Kasumi-1 (cell line): ENCODE measurements at places on chromosomes 6 and 20.

- DNase-seq, result no peak
These were observed 95.3 kb downstream of the FOXO3 start for GRCh38 chr6:108655806-108656651.

DNA sequence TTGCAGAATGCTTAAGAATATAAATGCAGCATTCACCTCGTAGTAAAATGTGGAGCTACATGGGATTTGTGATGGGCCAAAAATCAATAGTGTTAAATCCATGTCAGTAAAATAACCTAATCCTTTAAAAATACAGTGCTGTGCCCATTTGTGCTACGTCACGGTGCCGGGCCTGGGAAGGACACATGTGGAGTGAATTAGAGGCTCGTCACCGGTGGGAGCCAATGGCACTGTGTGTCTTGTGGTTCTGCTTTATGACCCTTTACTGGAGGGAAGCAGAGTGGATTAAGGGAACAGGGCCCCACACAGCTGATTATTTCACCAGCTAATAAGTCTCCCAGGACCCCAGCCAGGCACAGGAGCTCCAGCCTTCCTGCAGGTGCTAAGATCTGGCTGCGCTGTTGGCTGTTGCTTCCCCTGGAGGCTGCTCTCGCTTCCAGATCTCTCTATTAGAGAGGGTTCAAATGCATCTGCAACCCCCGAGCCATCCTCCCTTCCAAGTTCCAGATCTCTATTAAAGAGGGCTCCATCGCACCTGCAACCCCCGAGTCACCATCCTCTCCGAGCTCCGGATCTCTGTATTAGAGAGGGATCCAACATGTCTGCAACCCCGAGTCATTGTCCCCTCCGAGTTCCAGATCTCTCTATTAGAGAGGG is 405.8 kb downstream of the CDH4 start:
- DNase-seq, result no peak

DNA sequence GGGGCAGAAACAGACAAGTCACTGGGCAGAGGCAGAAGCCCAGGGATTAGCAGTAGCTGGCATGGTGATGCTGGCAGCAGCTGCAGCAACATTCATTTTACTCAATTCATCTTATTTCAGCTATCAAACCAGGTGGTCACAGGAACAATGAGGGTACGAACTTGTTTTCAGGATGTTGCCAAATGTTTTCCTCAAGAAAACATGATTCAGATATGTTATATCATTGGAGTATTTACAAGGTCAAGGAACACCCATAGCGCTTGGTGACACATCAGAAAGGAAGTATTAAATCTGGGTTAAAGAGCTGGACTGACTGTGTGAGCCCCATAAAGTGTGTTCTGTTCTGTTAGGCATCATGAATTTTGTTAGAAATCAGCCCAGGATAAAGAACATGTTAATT is 456.9 kb upstream of the ID4 start:
- DNase-seq, result no peak

DNA sequence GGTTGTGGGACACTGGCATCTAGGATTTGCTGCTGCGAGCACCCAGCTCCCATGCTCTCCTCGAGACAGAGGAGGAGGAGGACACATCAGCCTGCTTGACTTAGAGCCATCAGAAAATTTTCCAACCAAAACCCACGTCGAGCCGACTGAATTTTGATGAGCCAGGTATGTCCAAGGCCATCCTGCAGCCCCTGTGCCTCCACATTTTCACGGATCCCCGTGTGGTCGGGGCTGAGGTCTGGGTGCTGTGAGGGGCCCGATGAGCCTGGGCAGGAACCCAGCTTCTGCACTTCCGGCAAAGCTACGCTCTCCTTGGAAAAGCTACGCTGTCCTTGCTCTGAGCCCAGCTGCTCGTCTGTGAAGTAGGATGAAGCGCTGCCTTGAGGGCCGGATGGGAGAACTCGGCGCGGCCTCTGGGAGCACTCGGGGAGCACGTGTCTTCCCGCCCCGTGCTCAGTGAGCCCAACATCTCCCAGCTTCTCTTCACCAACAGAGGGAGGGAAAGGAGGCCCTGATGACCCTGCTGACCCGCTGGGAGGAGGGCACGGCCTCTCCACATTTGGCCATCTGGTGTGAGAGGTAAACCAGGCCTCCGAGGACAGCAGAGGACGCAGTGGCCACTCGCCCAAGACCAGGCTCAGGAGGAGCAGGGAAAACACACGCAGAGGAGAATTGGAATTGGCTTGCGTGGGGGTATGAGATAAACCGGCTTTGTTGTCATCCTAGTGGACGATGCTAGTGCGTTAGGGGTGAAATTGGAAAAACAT is 33.9 kb downstream of the PSMG4 start:
- no peak for DNase-seq

DNA sequence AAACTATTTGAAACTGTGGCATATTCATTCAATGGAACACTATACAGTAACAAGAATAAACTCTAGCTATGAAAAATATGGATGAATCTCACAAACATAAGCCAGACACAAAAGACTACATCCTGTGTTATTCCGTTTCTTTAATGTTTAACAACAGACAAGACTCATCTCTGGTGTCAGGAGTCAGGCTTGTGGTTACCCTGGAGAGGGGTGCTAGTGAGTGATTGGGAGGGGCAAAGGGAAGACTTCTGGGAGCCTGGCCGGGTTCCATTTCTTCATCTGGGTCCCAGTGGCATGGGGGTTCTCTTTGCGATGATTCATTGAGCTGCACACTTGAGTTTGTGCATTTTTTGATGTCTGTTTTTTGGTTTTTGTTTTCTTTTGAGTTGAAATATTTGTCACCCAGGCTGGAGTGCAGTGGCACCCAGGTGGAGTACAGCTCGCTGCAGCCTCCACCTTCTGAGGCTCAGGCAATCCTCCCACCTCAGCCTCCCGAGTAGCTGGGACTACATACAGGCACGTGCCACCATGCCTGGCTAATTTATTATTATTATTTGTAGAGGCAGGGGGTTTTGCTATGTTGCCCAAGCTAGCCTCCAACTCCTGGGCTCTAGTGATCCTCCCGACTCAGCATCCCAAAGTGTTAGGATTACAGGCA is 21.2 kb upstream of the TTPAL start:
- DNase-seq, result no peak

DNA sequence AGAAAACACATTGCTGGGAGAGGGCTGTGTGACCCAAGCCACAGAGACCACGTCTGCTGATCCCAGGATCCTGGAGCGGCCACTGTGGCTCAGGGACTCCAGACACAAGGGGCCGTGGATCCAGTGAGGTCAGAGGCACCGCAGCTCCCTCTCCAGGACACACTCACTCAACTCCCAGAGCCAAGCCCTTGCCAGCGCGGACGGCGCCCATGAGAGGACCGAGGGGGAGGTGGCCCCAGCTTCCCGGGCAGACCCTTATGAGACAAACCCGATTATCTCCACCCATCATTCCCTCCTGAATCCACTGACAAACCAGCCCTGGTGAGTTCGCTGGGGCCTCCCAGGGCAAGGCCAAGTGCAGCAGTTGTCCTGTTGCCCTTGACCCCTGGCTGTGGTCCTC is 201.2 kb downstream of the TAF4 start:
- no peak for DNase-seq

GRCh38 chr6:166014966-166015365 is 152.7 kb downstream of the TBXT start:
- no peak for DNase-seq
